ENCODE measurements at places on chromosomes 7 and 10.

GRCh38 chr10:44261710-44262455, 123.0 kb downstream of the CXCL12 start:
- DNase-seq, result no peak

DNA sequence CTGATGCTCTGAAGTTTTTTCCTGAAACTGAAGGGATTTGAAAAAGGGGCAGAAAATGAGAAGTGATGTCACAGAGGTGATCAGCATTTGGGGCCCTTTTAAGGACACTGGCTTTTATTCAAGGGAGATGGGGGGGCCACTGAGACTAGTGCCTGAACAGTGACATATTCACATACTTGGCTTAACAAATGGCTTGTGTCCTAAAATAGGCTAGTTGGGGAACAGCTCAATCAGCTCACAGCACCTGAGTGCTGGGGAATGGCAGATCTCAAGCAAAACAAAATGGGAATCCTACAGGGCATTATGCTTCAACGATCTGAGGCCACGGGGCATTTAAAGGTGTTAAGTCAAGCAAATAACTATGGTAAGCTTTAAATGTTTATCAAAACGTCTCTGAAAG, 90.1 kb downstream of the UBE2H start:
- no peak for DNase-seq

- no peak for DNase-seq
Observed at GRCh38 chr10:18087355-18087754, 52.9 kb upstream of the CACNB2 start.

GRCh38 chr10:28279878-28280277, 23.0 kb downstream of the MPP7 start:
- DNase-seq, result no peak

- DNase-seq, result peak; percentile 11
Observed at GRCh38 chr10:47152861-47153349, 147.1 kb upstream of the GDF10 start.

GRCh38 chr10:29702273-29703164, 67.7 kb upstream of the SVIL start:
- DNase-seq, result no peak

GRCh38 chr7:114414156-114415063, at the start of gene FOXP2:
Gene FOXP2, plus strand, starts transcription at chr7:114414815. Its CDS starts 11,697 bp downstream, at chr7:114426512.
- DNase-seq, result no peak

DNA sequence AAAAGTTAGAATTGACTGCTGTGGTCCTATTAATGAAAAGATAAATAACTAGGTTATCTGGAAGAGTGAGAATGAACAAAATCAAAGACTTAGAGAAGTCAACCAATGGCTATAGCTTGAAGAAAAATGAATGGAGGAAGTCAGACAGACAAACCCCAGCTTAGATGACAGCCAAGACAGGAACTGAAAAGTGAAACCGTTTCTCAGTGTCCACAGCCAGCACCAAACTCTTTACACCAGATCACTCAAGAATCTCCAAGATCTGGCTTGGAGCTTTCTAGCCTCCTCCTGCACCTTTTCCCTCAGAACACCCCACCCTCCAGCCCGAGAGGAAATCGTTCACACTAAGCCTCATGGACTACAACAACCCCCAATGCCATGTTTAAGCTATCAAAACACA, 167.0 kb downstream of the SFMBT2 start:
- DNase-seq, result no peak

DNA sequence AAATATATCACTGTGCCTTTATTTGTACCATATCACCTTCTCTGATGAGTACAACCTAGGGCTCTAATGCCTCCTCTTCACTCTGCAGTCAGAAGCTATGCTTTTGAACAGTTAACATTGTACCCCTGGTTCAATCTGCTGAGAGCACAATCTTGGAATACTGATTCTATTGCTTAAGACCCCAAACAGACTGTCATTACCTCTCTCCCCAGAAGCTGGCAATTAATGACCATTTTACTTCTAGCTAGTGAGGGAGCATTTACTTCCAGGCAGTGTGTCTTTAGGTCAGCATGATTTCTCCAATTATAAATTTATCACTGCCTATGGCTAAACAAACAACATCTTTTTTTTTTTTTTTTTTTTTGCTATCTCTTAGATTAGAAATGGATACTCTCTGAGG, 36.0 kb upstream of the SPOCK2 start:
- no peak for DNase-seq

DNA sequence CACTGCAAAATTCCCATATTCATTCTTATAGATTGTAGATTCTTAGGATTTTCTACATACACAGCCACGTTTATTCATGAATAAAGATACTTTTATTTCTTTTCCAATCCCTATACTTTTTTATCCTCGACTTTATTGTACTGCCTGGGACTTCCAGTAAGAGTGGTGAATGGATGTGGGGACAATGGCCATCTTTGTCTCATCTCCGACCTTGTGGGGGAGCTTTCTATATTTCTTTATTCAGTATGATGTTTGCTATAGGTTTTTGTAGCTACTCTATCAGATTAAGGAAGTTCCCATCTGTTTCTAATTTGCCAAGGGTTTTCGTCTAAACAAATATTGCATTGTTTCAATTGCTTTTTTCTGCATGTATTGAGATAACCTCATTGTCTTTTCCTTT, 184.3 kb downstream of the FOXP2 start:
- DNase-seq, result no peak

- no peak for DNase-seq
Observed at GRCh38 chr10:50280049-50280841, 28.9 kb upstream of the ASAH2 start.

GRCh38 chr10:91590904-91591796, 41.7 kb downstream of the PPP1R3C start:
- DNase-seq, result no peak

- peak; percentile 30 for DNase-seq
Observed at GRCh38 chr10:94320285-94320914, 42.3 kb downstream of the NOC3L start.

GRCh38 chr10:70759781-70760180, 25.4 kb downstream of the TBATA start:
- no peak for DNase-seq

- peak; percentile 25 for DNase-seq
Observed at GRCh38 chr7:2680792-2681490, 7.1 kb upstream of the AMZ1 start.

DNA sequence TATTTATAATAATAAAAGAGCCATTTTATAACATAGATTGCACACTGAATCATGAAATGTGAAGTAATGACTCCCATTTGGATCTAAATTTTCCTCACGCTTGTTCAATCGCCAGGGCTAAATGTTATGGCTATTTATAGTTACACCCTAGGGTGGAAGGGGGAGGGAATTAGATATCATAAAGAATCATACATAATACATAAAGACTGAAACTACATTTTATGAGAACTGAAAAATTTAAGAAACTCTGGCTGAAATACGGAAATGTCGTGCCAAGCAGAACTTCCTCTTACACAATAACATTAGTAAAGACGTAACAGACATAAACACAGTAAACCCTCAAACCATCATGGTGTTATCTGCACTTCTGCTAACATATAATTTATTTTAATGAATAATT, 327.5 kb upstream of the PHF14 start:
- no peak for DNase-seq

DNA sequence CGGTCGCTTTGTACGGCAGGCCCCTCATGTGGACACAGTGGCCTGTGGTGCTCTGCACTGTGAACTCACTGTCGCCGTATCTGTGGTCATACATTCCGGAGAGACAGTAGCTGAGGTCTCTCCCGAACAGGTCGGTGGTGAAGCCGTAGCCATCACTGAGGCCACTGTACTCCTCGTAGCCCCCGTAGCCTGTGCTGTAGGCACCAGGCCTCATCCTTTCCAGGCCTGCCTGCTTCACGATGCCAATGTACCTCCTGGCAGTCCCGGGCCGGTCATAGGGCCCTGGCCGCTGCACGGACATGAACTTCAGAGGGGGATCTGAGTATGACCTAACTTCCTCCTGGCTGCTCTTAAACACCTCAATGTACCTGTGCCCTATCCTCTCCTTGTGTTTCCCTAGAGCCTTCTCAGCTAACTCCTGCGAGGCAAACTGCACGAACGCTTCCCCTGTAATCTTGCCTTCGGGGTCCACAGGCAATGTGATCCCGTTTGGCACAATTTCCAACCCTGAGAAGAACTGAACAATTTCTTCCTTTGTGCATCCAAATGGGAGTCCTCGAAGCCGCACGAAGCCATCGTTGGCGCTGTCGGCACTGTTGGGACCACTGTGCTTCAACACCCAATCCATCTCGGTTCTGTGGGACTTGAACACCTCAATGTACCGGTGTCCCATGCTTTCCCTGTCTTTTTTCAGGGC, 15.7 kb downstream of the FXYD4 start:
- DNase-seq, result no peak

- DNase-seq, result no peak
Observed at GRCh38 chr10:114166043-114166442, 8.0 kb downstream of the CCDC186 start.

DNA sequence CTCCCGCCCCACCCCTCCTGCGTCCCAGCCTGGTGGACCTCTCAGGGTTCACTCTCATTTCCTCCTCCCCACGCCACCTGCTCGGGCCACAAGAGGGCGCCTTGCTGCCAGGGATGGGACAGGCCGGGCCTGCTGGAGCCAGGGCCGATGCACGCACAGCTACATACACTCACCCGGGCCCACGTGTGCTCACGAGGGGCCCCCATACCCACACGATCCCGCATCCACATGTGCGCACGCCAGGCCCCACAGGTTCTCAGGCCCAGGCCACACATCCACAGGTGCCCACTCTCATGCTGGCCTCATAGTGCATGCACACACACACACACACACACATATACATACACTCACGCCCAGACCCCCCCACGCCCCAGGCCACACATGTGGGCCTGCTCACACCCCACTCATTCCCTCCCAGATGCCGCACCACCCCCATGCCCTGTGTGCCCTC, 68.6 kb downstream of the LHPP start:
- peak; percentile 13 for DNase-seq

- DNase-seq, result no peak
Observed at GRCh38 chr10:1603181-1603580, 134.1 kb downstream of the ADARB2 start.

- DNase-seq, result no peak
Observed at GRCh38 chr7:127872122-127872521, 159.1 kb downstream of the LRRC4 start.

Data from HS-5 (cell line).